HFFc6 (cell line): ENCODE measurements at places on chromosomes 2 and 18.

GRCh38 chr2:162506706-162507105 lies 162.8 kb downstream of the GCA start:
- DNase-seq = no peak

GRCh38 chr2:28155627-28156026 lies 237.0 kb upstream of the FOSL2 start:
- DNase-seq = no peak

GRCh38 chr2:234680688-234681619 lies 184.1 kb upstream of the ARL4C start:
- DNase-seq = no peak

- no peak for DNase-seq
Observed at GRCh38 chr2:226132323-226133215, 667.1 kb downstream of the IRS1 start.

- DNase-seq = no peak
Observed at GRCh38 chr2:211741966-211742365, 796.6 kb downstream of the ERBB4 start.

GRCh38 chr18:74512321-74513053 lies 16.3 kb downstream of the CNDP2 start:
- no peak for DNase-seq

GRCh38 chr2:205758051-205758450 lies 75.8 kb downstream of the NRP2 start:
- DNase-seq = peak; percentile 72

DNA sequence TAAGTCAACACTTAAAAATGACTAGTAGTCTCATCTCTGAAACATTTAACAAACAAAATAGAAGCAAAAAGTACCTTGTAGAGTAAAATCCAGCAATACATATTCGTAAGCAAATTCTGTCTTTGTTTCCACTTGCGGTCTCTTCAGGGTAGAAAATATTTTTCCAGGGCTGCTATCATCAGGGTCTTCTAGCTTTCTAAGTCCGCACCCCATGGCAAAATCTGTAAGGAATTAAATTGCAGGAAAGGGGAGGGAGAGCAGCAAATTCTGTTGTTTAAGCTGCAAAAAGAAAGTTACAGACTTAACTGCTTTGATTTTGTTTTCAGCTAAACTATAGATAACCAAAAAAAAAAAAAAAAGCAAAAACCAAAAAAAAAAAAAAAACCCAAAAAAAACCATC lies at the start of gene RFTN2:
Gene RFTN2 (minus strand): TSS at position 342 of the 400 bp plus-strand sequence. CDS start 129 bp downstream, at position 213.
- DNase-seq = no peak

DNA sequence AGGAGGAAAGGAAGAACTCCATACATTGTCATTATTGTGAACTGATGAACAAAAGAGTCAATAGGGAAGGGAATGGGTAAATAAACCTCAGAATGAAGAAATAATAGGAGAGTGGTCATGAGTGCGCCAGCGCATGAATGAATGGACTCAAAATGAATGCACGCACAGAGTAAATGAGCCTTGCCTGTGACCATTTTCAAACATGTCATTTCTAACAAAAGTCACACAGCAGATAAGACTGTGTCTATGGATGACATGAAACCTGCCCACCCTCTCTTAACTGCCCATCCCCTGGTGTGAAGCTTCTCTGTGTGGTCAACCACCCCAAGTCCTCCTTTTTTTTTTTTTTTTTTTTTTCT lies 121.1 kb upstream of the TEX51 start:
- DNase-seq = no peak

GRCh38 chr2:145230546-145230945 lies 710.6 kb upstream of the ZEB2 start:
- DNase-seq = peak; percentile 35

DNA sequence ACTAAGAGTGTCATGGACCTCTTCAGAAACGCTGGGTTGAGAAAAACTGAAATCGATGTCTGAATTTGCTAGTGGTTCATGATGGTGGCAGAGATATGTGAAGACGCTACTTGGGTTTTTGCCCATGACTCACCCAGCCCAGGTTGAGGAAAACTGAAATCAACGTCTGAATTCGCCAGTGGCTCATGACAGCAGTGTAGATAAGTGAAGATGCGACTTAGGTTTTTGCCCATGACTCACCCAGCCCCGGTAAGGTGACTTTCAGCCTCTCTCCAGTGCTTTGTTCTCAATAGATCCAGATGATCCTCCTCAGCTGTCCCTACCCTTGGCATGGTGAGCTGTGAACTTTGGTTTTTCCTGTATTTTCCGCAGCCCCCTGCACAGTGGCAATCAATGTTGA lies 105.3 kb upstream of the SIX3 start:
- no peak for DNase-seq

GRCh38 chr2:29114586-29114945 lies 649 bp upstream of the CLIP4 start:
- DNase-seq = no peak

- DNase-seq = no peak
Observed at GRCh38 chr2:26558271-26559043, 80.5 kb upstream of the OTOF start.

- DNase-seq = no peak
Observed at GRCh38 chr2:86360776-86361175, 23.4 kb upstream of the REEP1 start.

DNA sequence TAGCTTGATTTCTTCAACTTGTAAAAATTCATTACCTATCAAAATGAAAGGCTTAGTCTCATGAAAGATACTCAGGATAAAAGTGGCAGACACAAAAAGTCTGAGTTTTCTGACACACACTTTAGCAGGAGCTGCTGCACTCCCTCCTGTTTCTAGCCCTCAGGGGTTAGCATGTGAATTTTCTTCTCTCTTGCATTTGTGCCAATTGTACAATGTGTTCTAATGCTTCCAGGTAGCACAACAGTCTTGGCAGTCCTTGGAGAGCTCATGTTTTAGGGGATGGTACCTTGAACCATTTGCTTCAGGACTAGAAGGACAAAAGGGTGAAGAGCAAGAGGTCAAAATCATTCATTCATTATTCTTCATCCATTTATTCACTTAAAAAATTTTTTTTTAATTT lies 316.8 kb downstream of the AFF3 start:
- DNase-seq = no peak

- peak; percentile 71 for DNase-seq
Observed at GRCh38 chr2:39568561-39569006, 97.1 kb upstream of the TMEM178A start.

DNA sequence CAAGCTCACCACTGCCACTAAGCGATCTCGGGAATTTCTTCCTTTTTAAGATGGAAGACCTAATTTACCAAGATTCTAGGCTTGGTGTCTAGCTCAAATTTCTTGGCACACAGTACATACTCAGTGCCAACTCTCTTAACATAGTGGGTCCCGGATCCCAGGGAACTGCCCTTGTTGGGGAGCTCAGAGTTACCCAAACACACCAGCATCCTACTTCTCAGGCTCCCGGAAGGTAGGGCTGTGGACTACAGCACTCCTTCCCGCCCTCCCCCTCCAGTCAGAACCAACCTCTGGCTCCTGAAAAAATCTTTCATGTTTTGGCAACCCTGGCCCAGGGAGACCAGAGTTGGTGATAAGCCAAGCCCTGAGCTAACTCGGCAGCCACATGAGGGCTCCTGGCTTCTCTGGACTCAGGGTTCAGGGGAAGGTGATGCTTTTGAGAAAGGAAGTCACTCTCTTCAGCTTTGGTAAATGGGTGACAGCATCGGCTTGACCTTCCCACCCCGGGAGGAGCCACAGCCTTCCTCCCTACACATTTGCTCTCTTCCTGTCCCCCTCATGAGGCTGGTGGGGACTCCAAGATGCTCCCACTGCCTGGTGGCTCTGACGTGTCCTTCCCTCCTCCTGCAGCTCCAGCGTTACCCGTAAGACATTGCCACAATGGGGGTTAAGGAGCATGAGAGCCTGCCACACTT lies 8.8 kb downstream of the ODC1 start:
- no peak for DNase-seq

GRCh38 chr2:57497489-57498096 lies 549.0 kb upstream of the VRK2 start:
- peak; percentile 47 for DNase-seq

GRCh38 chr18:1578505-1578904 lies 673.8 kb downstream of the ADCYAP1 start:
- DNase-seq = no peak

DNA sequence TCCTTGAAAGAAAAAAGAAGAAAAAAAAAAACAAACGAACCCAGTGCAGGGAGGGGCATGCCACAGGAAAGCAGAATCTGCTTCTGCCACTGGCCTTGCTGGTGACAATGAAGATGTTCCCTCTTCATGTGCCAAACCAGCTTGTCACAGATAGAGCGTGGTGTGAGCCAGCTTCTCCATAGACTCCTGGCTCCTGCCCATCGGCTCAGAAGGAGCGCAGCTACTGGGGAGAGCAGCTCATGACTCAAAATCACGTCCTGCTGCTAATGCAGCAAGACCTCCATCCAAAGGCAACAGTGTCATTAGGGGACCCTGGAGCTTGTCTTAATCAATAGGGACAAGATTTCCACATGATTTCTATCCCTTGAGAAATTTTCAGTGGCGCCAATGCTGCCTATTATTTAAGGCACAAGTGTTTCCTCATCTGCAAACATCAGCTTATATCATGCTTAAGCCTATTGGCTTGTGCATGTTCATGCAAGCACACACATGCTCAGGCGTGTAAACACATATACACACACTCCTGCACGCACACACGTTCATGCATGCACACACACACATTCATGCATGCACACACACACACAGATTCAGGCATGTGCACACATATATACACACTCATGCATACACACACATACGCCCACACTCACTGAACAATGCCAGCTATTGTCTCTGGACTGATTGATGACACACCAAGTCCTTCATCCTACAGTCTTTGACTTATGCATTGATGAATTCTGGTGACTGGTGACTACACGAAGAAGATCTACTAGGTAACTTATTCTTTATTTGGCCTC lies 682.0 kb upstream of the ID2 start:
- DNase-seq = no peak

DNA sequence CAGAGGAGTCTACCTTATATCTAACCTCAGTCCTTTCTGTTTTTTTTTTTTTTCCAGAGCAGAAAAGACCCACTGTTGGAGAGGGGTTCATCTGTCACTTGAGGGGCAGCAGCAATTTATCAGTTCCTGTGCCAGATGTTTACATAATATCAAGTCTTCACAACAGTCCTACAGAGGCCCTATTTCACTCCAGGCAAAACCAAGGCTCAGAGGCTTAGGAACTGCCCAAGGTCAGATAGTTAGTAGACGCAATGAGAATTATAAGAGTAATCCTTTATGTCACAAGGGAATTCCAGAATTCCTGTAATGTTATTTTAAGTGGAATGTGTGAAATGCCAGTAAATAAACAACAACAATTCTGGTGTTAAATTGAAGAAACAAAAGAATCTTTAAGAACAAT lies 696.1 kb downstream of the NRXN1 start:
- no peak for DNase-seq

- peak; percentile 59 for DNase-seq
Observed at GRCh38 chr2:23824777-23825212, 102.1 kb downstream of the ATAD2B start.
